Fibroblast of villous mesenchyme (primary cell): ENCODE measurements at places on chromosomes 16 and 17. TPM values are rescaled to one million over a fixed set of nuclear protein-coding genes. Genes with fewer than 3 reads are reported as not detected.

The CNGB1 gene
- total RNA-seq, result not detected in 2 replicates

The NIP7 gene
- total RNA-seq, result 27.1 and 35.4 TPM in 2 replicates

The PDILT gene
- not detected in 2 replicates for total RNA-seq

The CX3CL1 gene
- total RNA-seq, result 0.32 TPM in 1 of 2 replicates, not detected in the other

The BCKDK gene
- total RNA-seq, result 28.1 and 34.1 TPM in 2 replicates

The CDRT4 gene
- total RNA-seq, result 5.2 and 6.5 TPM in 2 replicates

The TP53TG3B gene
- total RNA-seq, result 0.32 TPM in 1 of 2 replicates, not detected in the other

The CES3 gene
- total RNA-seq, result 0.32 TPM in 1 of 2 replicates, not detected in the other
